ENCODE measurements at places on chromosomes 2 and 18.

- DNase-seq, result no peak
Observed at GRCh38 chr2:33457556-33458247, 18.7 kb upstream of the RASGRP3 start.

DNA sequence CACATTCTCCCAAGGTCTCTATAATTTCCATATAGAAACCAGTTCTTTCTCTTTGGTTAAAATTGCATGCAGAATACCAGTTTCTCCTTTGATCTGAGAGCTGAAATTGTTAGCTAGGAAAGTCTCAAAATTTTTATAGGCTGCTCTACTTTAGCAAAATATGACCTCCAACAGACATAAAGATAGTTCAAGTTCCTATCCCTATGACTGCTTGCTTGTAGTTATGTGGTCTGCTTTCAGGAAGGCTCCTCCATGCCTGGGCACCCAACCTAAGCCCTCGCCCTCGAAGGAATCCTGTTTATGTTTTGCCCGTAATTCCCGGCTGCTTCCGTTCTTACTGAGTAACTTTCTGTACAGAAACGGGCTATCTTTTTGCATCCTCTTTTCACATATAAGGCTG is 28.0 kb upstream of the LTBP1 start:
- DNase-seq, result no peak

DNA sequence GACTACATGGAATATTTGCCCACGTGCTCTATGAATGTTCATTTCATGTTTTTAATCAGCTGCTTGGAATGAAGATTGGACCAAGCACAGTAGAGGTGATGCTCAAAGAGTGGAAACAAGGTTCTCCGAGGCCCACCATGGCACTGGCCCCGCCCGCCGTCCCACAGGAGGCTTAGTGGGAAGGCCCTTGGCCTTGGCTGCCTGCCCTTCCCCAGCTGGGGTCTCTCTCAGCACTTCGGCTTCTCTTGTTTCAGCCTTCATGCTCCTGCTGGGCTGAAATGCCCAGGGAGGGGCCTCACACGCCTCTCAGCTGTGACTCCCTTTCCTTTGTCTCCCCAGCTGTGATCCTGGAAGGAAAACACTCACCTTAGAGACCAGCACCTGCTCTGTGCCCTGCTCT is 833.2 kb downstream of the GALR1 start:
- DNase-seq, result no peak

DNA sequence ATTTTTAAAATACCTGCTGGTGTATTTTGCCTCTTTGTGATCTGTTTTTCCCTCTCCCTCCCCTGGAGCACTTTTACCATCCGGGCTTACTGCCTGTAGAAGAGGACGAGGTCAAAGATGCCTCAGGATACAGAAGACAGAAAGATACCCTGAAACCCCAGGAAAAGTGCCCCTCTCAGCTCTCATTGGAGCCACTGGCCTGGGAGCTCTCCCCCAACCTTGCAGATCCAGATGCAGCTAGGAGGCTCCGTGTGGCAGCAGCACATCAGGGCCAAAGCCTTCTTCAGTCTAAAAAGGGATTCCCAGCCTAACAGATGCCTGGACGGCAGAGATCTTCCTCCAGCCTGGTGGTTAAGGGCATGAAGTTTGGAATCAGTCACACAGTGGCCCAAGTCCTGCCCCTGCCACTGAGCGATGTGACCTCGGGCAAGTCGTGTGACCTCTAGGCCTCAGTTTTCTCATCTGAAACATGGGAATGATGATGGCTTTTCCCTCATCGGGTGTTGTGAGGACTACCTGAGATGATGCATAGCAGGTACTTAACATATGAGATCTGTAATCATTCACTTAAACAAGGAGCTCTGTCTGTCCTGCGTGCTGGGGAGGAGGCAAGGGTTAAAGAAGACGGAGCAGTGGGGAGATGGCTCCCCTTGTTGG is 239.4 kb downstream of the DYSF start:
- DNase-seq, result no peak

DNA sequence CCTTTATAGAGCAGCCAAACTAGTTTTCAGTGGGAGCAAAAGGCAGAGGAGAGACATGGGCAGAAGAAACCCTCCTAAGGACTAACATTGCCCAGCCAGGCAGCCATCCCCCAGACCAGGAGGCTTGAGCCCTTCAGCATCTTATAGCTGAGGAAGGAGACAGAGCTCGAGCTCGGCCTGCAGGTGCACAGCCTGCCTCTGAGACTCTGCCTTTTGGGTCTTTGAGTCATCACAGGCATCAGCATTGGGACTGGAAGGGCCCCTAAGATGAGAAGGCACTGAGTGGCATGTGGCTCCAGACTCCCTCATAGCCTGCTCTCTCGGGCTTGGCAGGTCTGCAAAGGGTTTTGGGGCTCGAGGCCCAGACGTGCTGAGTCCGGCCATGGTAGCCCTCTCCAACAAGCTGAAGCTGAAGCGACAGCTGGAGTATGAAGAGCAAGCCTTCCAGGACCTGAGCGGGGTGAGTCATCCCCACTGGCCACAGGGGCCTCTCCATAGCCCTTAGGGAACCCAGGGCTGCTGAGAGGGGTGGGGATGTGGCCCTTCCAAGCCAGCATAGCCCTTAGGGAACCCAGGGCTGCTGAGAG is 84.1 kb downstream of the EPAS1 start:
- no peak for DNase-seq

- no peak for DNase-seq
Observed at GRCh38 chr18:78884502-78884901, 95.1 kb upstream of the SALL3 start.

- no peak for DNase-seq
Observed at GRCh38 chr2:229463841-229464346, 192.8 kb upstream of the PID1 start.

GRCh38 chr2:6394276-6394675 is 471.4 kb downstream of the CMPK2 start:
- no peak for DNase-seq

GRCh38 chr2:95670686-95671085 is 78.9 kb downstream of the TRIM43 start:
- DNase-seq, result no peak

DNA sequence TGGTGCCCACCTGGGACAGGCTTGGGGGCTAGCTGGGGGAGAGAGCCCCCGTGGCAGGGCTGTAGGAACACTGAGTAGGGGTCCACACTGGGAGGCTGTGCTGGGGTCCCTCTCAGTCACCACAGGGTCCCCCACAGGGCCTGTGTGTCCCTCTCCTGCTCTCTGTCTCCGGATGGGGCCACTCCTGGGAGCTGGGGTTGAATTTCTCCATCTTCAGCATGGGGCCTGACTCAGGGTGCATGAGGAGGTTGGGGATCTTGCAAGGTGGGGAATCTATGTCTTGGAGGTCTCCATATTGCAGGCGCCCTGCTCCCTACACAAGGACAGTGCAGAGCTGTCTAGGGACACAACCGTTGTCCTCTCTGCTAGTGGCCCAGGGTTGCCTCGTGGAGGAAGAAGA is 78.7 kb upstream of the HDAC4 start:
- DNase-seq, result no peak

GRCh38 chr2:9560628-9561027 is 5.0 kb upstream of the ADAM17 start:
- DNase-seq, result no peak

DNA sequence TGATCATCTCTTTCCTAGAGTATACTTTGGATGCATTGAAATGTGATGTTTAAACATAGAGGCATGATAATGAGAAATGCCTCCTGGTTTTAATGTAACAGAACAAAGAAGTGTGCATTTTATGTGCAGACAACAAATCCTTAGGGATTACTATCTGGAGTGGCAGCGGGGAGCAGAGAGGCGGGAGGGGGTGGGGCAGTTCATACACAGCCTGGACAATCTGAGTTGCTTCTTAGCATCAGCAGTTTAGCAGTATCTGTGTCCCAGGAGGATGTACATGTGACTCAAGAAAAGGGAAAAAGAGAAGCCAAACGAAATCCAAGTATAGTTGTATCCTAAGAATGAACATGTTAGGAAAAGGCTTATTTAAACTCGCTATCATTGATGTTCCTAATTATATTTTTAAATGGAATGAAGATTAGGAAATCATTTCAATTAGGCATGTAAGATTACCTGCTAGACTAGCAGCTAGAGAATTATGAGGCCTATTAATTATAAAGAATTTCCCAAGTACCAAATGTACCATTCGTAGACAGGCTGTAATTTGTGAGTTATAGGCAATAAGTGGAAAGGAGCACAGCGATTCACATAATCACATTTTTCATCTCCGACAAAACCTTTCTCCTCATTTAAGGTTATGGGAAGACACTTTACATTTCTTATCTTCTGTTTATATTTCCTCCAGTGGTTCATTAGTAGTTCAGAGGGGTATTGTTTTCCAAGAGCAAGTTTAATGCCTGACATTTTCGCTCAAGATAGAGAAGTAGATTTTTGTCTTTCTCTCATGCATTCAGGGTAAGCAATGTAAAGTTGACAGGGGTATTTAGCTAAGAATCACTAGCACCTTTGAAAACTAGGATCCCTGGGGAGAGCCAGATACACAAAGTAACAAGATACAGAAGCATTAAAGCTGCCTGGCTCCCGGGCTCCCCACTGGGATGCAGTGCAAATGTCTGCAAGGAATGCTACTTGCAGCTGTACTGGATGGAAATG is 141.3 kb upstream of the NOSTRIN start:
- DNase-seq, result no peak

GRCh38 chr18:42413870-42414269 is 458.8 kb downstream of the PIK3C3 start:
- no peak for DNase-seq

DNA sequence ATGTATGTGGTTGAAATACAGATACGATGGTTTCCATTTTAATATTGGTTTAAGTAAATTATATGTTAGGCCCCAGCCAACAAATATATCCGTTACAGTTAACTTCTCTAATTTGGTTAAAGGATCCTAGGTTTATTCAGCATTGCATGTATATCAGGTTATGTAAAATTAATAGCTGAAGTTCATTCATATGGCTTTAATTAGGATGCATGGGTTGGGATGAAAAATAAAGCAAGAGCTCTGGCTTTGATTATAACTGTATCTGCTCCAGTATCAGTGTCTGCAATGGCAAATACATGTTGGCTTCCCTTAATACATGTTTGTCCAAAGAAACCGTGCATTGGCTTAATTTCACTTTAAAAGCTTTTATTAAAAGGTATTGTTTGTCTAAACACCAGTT is 435.7 kb upstream of the SETBP1 start:
- DNase-seq, result no peak

- no peak for DNase-seq
Observed at GRCh38 chr2:217223222-217223930, 363.5 kb upstream of the TNP1 start.

GRCh38 chr2:239238839-239239606 is 161.8 kb downstream of the HDAC4 start:
- DNase-seq, result no peak

DNA sequence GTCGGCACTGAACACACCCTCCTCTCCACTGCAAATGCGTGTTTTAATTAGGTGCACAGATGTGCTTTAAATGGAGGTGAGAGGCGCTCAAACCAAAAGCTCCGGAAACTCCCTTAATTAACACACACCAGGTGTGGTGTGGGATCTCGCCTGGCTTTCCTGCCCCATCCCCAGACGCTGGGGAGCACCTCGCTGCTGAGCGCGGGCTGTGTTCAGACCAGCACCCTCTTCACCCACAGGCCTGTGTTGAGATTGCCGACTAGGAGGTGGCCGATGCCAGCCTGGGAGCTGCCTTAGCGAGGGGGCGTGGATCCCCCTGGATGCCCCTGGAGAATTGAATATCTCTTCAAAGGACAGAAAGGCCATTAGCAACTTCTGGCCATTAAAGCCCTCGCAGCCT is 171.7 kb downstream of the MYT1L start:
- DNase-seq, result no peak

DNA sequence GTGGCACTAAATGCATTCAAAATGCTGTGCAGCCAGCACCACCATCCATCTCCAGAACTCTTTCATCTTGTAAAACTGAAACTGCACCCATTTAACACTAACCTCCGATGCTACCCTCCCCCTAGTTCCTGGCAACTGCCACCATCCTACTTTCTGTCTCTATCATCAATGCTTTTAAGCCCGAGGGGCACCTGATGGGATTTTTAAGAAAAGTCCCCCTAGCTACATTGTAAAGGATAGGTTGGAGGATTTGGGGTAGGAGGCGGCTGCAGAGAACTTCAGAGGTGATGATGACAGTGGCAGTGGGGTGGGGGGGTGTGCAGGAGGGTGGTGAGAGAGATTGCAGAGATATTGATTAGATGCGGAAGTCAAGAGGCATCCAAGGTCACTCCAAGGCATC is 10.8 kb upstream of the YWHAQ start:
- DNase-seq, result no peak

DNA sequence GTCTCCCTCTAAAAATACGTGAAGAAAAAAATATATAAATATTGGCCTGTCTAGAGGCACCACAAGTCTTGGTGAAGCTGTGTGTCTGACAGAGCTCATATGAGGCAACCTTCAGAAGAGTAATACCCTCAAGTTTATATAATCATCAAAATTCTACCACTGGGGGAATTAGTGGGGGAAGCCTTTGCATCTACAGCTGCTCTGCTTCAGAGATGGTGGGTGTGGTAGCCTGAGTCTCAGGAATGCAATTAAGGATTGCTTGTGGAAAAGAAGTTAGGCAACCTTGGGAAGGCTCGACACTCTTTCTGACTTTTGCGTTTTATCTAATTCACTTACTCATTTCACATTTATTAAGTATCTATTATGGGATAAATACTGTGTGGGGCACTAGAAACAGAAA is 17.4 kb downstream of the TPGS2 start:
- DNase-seq, result no peak

- DNase-seq, result no peak
Observed at GRCh38 chr2:23361152-23361551, 23.8 kb upstream of the KLHL29 start.

GRCh38 chr18:67131498-67131897 is 385.0 kb downstream of the DSEL start:
- no peak for DNase-seq

- no peak for DNase-seq
Observed at GRCh38 chr2:166184789-166185188, 57.0 kb upstream of the SCN1A start.

DNA sequence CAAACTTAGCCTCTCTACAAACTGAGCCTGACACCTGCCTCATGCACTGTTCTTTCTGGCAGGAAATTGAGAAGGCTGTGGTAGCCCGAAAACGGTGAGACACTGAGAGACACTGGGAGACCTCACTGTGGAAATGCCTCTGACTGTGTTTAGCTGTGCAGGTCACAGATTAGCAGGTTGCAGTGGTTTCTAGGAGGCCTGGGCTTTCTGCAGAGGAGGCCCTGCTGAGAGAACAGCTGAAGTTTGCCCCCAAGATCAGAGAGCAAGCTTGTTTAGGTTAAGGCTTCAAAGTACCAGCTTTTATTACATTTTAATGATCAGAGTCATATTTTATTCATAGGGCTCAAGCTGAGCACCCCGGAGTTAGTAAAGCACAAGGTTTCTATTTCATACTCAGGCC is 68.7 kb upstream of the LYPD6 start:
- no peak for DNase-seq
